ENCODE measurements at places on chromosomes 5 and 9. TPM values are rescaled to one million over a fixed set of nuclear protein-coding genes. Genes with fewer than 3 reads are reported as not detected.

GRCh38 chr9:107858260-107858659 is 368.7 kb upstream of the KLF4 start:
- no peak for DNase-seq
- no peak overlapping the region for H3K27ac ChIP-seq
- no peak overlapping the region for H3K4me3 ChIP-seq
- no peaks in the 10 kb centered on the region for H3K27me3 ChIP-seq

- H3K36me3 ChIP-seq, result no peaks in the 10 kb centered on the region
- peaks cover 3% of the 10 kb centered on the region for H3K27me3 ChIP-seq
- H3K4me3 ChIP-seq, result no peak overlapping the region
- peaks cover 24% of the 10 kb centered on the region for H3K4me1 ChIP-seq
- DNase-seq, result peak; percentile 12
These were observed 144.5 kb downstream of the SEC61B start for GRCh38 chr9:99366621-99367020.

Gene AHRR
- 15.6 TPM for total RNA-seq

GRCh38 chr9:126093771-126094170 is 232.9 kb upstream of the MVB12B start:
- peaks cover 11% of the 10 kb centered on the region for H3K27me3 ChIP-seq
- no peak overlapping the region for H3K4me3 ChIP-seq
- no peak for DNase-seq
- H3K4me1 ChIP-seq, result no peaks in the 10 kb centered on the region
- H3K27ac ChIP-seq, result no peak overlapping the region
- H3K36me3 ChIP-seq, result no peaks in the 10 kb centered on the region

Gene ORM2
- not detected for total RNA-seq

- H3K4me3 ChIP-seq, result no peak overlapping the region
- peak; percentile 82 for DNase-seq
- H3K36me3 ChIP-seq, result no peaks in the 10 kb centered on the region
- no peaks in the 10 kb centered on the region for H3K27me3 ChIP-seq
- peaks cover 14% of the 10 kb centered on the region for H3K4me1 ChIP-seq
These were observed 50.5 kb upstream of the TNFSF15 start for GRCh38 chr9:114856215-114856941.

- no peak overlapping the region for H3K4me3 ChIP-seq
- peak overlapping the region; percentile 90 for H3K27ac ChIP-seq
- DNase-seq, result peak; percentile 72
- H3K4me1 ChIP-seq, result peaks cover 20% of the 10 kb centered on the region
These were observed 54.5 kb downstream of the ZNF366 start for GRCh38 chr5:72452515-72453245.

DNA sequence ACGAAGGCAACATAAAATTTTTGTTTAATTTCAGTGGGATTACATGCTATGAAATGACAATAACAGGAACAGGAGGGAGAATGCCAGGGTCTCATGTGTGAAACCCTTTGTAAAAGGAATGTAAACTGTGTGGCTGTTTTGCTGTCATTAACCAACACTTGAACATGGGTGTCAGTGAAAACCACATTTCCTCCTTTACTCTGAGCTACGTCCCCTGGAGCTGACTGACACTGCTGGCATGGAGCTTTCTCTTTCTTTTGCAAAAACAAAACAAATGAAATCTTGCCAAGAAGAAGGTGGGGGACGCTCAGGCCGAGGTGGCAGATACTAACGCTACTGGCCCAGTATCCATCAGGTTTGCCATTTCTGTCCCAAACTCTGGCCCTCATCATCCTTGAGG is 121.4 kb downstream of the DMRT2 start:
- no peak for DNase-seq
- no peaks in the 10 kb centered on the region for H3K27me3 ChIP-seq
- H3K27ac ChIP-seq, result no peak overlapping the region
- no peaks in the 10 kb centered on the region for H3K36me3 ChIP-seq
- no peak overlapping the region for H3K4me3 ChIP-seq

DNA sequence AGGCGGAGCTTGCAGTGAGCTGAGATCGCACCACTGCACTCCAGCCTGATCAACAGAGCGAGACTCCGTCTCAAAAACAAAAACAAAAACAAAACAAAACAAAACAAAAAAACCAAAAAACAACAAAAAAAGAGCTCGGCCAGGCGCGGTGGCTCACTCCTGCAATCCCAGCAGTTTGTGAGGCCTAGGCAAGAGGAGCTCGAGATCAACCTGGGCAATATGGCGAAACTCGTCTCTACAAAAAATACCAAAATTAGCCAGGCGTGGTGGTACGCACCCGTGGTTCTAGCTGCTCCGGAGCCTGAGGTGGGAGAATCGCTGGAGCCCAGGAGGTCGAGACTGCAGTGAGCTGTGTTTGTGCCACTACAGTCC is 20.2 kb downstream of the TRIM7 start:
- DNase-seq, result no peak
- no peaks in the 10 kb centered on the region for H3K4me1 ChIP-seq
- H3K27me3 ChIP-seq, result no peaks in the 10 kb centered on the region
- H3K27ac ChIP-seq, result no peak overlapping the region
- H3K4me3 ChIP-seq, result 0 out of 2 replicates have a peak overlapping the region, but pooled peaks have one; percentile 3

GRCh38 chr9:137550231-137550621 is at the start of gene PNPLA7:
PNPLA7 (minus strand) TSS chr9:137550402; CDS start chr9:137550197, 205 bp downstream.
- peak within 1 kb of the TSS; percentile 57 for H3K27ac ChIP-seq
- H3K36me3 ChIP-seq, result peaks cover 7% of the 10 kb centered on the region
- H3K27me3 ChIP-seq, result no peaks in the 10 kb centered on the region
- peak within 1 kb of the TSS; percentile 85 for H3K4me3 ChIP-seq
- peak; percentile 43 for DNase-seq

Gene ALDH1A1
- not detected for total RNA-seq

Gene CBY3
- 0.18 TPM for total RNA-seq

GRCh38 chr9:124852121-124852828 is 985 bp upstream of the WDR38 start:
- H3K4me1 ChIP-seq, result no peaks in the 10 kb centered on the region
- no peaks in the 10 kb centered on the region for H3K27me3 ChIP-seq
- peaks cover 10% of the 10 kb centered on the region for H3K36me3 ChIP-seq
- no peak overlapping the region for H3K4me3 ChIP-seq
- H3K27ac ChIP-seq, result no peak overlapping the region
- DNase-seq, result no peak

DNA sequence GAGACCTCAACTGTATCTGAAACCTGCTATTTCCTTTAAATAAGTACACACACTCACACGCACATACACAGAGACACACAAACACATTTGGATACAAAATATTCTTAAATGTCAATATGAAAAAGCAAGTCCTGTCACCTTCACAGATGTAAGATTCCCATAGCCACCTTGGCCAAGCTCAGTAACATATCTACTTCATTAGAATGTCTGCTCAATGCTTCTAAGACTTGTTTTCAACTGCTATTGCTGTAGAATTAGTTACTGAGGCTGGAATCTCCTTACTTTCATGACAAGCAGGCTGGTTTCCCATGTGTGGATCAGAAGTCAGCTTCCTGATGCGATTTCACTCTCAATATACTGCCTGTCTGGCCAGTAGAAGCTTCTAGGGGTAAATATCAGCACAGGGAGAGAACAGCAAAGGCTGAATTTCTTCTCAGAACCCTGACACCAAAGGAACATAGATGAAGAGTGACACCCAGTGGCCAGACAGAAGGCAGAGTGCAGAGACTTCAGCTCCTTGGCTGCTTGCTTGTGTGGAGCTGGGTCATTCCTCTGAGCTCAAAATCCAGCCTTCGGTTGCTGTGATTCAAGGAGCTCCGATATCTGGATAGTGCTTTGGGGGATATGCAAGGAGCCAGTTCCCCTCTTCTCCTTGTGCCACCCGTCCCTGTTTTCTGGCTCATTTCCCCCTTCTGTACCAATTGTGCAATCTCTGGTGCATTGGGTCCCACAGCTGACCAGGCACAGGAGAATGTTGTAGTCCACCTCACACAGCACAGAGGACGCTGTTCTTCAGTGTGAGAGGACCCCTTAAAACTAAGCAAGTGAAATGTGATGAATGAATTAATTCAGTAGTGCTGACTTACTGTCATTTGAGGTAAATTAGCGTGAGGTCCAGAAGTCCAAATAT is 26.6 kb upstream of the ABLIM3 start:
- no peaks in the 10 kb centered on the region for H3K27me3 ChIP-seq
- H3K27ac ChIP-seq, result peak overlapping the region; percentile 20
- H3K4me3 ChIP-seq, result no peak overlapping the region
- H3K36me3 ChIP-seq, result no peaks in the 10 kb centered on the region

Gene SEMA5A
- 12.5 TPM for total RNA-seq

Gene WDR31
- 0.28 TPM for total RNA-seq

GRCh38 chr5:159880676-159881075 is 35.6 kb upstream of the ADRA1B start:
- DNase-seq, result no peak
- H3K4me1 ChIP-seq, result peaks cover 6% of the 10 kb centered on the region
- H3K27me3 ChIP-seq, result no peaks in the 10 kb centered on the region
- no peak overlapping the region for H3K27ac ChIP-seq
- H3K4me3 ChIP-seq, result no peak overlapping the region

GRCh38 chr9:113588242-113588810 is 124.8 kb downstream of the RGS3 start:
- no peak for DNase-seq
- no peak overlapping the region for H3K27ac ChIP-seq
- H3K27me3 ChIP-seq, result no peaks in the 10 kb centered on the region
- no peak overlapping the region for H3K4me3 ChIP-seq
- no peaks in the 10 kb centered on the region for H3K4me1 ChIP-seq
